AG04449 (cell line): ENCODE measurements at places on chromosomes 11 and 22.

DNA sequence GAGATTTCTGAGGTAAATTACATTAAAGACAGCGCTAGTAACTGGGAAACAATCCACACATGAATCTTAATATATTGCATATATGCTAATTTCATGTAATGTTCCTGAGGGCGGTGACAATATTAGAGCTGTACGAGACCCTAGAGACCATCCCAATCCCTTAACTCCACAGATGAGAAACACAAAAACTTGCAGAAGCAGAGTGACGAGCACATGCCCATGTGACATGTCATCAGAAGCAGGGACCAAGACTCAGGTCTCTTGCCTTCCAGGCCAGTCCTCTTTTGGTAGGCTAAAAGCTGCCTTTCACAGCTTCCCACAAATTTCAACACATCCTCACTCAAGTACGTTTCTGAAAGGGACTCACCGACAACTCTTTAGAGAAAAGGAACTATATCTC is 11.8 kb downstream of the MAPK1 start:
- DNase-seq = no peak

DNA sequence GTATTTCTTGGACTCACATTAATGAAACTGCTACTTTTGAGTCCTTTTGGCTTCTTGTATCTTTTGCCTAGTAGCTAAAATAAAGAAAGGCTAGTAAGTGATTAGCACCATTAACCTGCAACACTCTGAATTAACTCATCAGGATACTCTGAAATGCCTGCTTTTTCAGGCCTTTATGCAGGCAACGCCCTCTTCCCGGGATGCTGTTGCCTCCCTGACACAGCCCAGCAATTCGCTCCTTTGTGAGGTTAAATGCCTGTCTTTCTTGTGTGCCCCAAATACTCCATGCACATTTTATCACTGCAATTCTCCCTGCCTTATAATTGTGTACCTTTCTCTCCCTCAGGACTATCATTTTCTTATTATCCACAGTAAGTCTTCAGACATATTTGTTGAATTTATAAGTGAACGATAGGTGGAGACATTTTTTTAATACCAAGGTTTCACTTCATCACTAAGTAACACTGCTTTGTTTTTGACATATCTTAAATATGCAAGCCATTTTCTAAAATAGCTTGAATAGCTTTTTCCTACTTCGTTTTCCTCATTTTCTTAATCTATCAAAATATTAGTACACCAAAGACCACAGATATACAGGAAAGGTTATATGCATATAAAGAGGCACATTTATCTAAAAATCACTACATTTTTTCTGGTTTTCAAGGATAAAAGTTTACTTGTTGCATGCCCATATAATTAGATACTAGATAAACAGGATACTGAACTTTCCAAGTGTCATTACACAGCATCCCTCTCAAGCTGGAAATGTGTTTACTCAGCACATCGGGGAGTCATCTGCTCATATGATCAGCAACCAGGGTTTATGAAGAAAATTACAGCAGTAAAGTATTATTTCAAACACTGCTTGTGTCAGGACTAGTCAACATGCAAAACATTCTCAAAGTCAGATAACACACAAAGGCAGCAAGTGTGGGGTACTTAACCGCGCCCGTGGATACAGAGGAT is 48.5 kb upstream of the DDI1 start:
- no peak for DNase-seq

- DNase-seq = no peak
Observed at GRCh38 chr22:47245286-47245685, 482.8 kb downstream of the TBC1D22A start.

GRCh38 chr11:63770763-63771162 is 2.2 kb upstream of the ZFTA start:
- DNase-seq = no peak

DNA sequence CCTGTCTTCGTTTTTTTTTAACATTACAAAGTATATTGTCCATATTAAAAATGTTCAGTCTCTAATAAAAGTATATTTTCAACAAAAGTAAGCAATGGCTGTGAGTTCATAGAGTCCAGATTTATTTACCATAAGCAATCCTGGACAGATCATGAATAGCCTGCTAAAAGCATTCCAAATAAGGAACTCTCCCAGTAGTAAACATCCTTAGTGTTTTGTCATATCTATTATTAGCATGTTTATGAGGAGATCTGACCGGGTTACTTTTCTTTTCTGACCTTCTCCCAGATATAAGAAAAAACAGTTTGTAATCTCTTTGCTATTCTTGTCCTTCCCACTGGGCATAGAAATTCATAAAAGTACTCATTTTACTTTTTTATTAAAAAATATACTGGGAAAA is 403.9 kb upstream of the ANO3 start:
- no peak for DNase-seq

DNA sequence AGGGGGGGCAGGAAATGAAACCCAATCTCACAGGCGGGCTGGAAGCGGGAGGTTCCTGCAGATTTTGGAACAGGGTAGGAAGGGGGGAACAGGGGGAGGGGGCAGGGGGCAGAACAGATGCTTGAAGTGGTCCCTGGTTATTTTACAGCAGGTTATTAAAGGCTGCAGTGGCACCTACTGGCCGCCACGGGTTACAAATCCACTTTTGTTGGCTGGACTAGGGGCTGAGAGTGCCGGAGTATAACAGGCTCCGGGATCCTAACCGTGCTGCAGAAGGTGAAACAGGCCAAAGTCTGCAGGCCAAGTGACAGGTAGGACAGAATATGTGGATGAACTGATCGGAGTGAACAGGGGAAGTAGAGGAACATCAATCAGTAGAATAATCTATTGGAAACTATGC is 2.5 kb downstream of the ROBO3 start:
- no peak for DNase-seq

DNA sequence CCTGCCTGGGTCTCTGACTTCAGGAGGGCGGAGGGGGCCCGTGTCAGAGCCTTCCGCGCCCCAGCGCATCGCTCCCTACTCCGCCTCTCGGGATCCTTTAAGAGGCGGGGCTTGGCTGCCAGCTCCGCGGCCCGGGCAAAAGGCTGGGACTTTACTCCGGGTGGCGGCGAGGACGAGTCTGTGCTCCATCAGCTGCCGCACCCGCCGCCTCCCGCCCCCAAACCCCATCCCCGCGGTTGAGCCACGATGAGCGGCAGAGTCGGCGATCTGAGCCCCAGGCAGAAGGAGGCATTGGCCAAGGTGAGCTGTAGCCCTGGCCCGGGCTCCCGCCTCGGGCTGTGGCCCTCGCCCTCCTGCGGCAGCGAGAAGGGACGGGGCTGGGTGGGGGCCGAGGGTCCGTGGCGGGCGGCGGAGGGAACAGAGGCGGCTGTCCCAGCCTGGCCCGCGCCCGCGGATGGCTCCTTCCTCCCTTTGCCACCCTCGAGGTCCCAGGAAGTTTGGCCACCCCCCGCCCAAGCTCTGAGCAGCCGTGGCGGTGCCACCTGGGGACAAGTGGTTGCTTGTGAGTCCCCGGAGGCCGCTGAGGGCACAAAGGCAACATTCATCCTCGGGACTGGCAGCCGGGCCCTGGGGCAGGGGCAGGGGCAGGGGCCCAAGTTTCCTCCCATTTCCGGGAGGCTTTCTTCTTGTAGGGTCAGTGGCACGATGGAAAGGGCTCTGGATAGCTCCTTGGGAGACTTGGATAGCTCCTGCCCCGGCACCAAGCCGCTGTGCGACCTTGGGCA is at the start of gene SEC14L2:
TSS of gene SEC14L2 (plus strand) at position 148 of the 785 bp plus-strand sequence. CDS start at position 247, 99 bp downstream.
- no peak for DNase-seq

DNA sequence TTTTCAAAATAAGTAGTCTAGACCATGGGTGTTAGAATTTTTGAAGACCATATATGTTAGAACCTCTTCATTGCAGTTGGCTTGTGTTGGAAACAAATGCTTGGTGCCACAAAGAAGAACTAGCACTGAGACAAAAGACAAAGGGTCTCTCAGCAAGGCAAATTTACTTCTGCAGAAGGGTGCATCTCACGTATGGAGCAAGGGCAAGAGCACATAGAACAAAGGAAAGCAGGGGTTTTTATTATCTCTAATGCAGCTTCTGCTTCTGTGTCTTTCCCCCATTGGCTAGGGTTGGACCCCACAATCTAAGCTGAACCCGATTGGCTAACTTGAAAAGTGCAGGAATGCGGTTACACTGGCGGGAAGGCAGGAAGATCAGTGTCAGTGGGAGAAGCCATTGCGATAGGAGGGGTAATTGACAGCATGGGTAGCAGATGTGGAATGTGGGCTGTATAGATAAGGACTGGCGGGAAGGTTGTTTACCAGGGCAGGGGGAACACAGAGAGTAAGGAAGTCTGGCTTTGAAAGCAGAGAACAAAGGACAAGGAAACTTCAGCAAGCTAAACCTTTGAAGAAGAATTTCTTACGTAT is 9.2 kb upstream of the RBMXL2 start:
- no peak for DNase-seq

- DNase-seq = peak; percentile 83
Observed at GRCh38 chr22:41028841-41029240, 63.6 kb upstream of the EP300 start.
